ENCODE measurements at places on chromosomes 3 and 15.
A peak's percentile ranks its signal among the peaks of the same experiment; 100 is the strongest.

- DNase-seq: no peak
Observed at GRCh38 chr3:169980055-169980454, 13.4 kb downstream of the SEC62 start.

DNA sequence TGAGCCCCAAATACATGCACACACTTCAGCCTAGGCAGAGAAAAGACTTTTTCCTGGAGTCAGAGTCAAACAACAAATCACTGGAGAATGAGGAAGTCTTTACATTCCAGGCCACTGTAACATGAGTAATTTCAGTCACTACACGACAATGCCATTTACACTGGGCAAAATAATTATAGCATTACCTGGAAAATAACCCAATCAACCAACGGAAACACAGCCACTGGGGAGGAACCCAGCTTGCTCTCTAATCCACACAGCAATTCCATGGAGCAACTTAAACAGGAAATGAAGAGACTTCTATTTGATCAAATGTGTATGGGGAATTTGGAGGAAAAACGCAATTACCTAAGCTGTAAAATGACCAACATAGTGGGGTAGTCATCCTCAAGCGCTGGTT is 15.2 kb downstream of the FSTL1 start:
- no peak for DNase-seq

GRCh38 chr15:26882616-26883365 is 15.9 kb downstream of the GABRA5 start:
- no peak for DNase-seq

GRCh38 chr3:125078951-125079674 is 23.3 kb upstream of the HEG1 start:
- no peak for DNase-seq

GRCh38 chr3:157226173-157226847 is 66.4 kb upstream of the CCNL1 start:
- DNase-seq: no peak

- no peak for DNase-seq
Observed at GRCh38 chr15:41899854-41900442, 6.1 kb upstream of the SPTBN5 start.

- DNase-seq: no peak
Observed at GRCh38 chr3:75001330-75001729, 386.9 kb upstream of the CNTN3 start.

GRCh38 chr3:89560568-89560967 is 453.1 kb downstream of the EPHA3 start:
- no peak for DNase-seq

DNA sequence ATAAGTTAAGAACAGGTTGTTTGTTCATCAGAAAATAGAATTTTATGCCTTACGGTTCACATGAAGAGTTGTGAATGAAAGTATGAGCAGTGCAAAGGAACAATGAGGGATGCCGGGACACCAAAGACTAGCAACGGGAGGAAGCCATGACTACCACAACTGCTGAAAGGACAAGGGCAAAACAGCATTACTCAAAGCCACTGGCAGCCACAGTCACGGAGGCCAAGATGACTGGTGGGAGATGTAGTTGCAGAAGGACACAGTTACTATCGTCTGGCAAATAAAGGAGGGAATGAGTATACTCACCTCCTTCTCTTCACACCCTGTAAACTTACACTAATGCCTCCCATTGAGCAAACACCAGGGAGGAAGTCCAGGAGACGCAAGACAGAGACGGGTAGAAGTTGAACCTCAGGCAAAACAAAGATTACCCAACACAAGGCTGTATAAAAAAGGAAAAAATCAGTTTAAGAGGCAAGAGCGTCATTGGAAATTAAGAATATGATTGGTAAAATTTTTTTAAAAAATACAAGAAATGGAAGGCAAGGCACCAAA is 675.5 kb downstream of the FHIT start:
- DNase-seq: no peak

GRCh38 chr15:85401108-85401774 is 20.8 kb downstream of the AKAP13 start:
- DNase-seq: no peak

DNA sequence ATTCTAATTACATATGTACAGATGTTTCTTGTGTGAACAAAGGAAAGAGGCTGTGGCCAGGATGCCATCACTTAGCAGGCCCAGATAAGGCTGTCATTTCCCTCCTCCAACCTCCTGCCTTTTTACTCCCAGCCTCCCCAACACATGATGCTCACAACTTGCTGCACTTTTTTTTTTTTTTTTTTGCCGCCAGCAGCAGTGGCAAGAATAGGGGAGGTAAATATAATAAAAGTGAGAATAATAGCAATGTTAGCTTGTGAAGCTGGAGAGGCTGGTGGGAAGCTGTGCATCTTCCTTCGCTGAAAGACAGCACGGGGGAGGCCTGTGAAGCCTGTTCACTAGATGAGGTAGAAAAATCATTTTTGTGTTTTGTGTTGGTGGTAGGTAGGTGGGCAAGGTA is 42.5 kb upstream of the MYO5C start:
- no peak for DNase-seq

DNA sequence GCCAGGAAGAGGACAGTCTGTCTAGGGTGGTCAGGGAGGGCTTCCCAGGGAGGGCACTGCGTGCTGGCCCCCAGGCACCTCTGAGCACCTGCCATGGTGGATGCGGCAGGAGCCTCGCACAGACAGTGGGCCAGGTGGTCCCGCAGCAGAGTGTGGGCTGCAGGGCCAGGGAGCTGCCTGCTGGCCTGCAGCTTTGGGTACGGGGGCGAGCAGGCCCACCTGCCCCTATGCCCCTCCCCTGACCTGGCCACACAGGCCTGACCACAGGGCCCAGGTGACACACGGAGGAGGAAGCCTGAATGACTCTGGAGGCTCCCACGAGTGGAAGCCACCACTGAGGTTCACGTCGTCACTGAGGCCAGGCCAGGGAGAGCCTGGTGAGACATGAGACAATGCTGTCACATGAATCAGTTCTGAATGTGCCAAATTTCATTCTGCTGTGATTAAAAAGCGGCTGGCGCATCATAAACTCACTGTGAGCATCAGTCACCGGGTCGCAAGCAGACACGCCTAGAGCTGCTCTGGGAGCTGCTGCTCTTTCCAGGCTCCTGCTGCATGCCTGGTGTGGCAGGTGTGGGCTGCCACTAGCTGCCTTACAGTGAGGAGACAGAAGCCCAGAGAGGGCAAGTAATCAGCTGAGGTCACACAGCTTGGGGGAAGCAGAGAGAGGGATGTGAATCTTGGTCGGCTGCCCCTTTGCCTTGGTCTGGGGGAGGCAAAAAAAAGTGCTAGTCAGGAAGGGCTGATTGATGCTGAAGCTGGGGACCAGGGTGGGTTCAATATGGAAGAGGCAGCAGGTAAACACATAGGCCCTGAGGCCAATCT is 39.5 kb upstream of the IQSEC1 start:
- peak; percentile 4 for DNase-seq

DNA sequence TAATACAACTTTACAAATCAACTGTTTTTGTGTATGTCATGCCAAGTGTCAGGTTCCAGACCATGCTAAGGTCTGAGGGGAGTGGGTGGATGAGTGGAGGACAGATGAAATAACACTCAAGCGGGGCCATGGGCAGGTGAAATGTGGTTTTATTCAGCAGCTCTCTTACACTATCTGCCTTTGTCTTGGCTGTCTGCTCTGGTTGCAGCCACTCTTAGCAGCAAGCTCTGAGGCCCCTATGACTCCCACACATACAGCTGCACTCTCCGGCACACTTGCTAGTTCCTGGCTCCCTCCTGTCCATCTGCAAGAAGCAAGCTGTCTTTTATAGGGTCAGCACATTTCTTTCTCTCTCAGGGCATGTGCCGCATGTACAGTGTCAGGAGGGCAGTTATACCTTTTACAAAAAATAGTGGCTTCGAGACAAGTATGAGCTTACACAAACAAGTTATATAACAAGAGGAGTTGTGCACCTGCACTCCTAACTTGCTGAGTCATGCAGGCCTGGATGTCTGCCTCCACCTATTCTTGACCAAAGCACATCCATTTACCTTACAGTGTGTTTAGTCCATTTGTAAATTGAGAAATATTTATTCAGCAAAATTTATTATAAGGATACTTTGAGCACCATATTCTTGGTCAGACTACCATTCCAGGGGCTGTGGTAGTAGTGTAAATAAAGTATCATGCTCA is 683.7 kb upstream of the CBLB start:
- no peak for DNase-seq

DNA sequence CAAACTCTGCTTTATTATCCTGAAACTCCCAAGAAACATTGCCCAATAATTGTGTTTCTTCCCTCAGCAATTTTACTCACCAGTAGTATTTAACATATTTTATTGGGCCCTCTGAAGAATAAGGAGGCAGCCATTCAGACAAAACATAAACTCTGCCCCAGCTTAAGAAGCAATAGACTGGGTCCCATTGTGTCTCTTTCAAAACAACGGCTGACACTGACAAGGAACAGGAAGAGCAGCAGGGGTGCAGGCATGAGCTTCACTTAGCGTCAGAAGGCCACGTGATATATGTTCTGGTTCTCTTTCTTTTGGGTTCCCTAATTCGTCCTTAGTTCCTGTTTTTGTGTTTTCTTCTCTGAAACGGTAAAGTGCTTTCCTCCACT is 242.3 kb downstream of the FHIT start:
- DNase-seq: peak; percentile 21
